ENCODE measurements at places on chromosomes 12 and 14.

GRCh38 chr12:89073027-89073398 is 279.3 kb downstream of the DUSP6 start:
- no peak for DNase-seq

DNA sequence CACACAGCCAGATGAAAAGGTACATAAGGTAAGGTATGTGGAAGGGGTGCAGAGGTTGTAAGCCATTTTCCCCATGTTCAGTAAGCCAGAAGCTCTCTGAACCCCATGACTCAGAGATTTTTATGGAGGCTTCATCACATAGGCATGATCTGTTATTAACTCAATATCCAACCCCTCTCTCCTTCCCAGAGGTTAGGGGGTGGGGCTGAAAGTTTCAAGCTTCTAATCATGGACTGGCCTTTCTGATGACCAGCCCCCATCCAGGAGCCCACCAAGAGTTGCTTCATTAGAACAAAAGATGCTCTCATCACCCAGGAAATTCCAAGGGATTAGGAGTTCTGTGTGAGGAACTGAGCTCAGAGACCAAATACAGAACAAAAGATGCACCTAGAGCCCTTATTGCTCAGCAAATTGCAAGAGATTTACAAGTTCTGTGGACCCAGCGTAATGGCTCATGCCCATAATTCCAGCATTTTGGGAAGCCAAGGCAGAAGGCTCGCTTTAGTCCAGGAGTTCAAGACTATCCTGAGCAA is 103.2 kb upstream of the DAAM1 start:
- no peak for DNase-seq

- DNase-seq: no peak
These were observed 14.9 kb downstream of the SLC38A2 start for GRCh38 chr12:46357438-46358324.

DNA sequence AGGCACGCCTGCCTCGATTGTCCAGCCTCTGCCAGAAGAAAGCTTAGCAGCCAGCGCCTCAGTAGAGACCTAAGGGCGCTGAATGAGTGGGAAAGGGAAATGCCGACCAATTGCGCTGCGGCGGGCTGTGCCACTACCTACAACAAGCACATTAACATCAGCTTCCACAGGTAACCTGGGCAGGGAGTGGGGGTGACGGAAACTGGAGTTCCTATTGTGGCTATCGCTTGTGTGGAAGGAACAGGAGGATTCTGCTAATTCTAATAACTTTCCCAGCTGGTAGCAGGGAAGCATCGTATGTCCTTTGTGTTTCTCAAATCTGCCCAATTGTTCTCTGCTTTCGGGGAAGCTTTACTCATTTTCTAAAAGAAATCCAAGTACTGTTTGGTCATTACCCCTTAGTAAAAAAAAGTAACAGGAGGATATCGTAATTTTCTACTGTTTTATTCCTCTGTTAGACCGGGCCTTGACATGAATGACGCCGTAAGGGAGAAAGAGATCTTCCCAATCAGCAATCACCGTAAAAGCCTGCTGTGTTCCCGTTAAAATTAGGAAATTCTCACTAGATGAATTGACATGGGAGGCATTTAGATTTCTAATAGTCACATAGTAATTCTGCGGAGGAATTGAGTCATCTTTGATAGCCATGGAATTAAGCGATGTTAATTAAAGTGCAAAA is 449 bp downstream of the THAP2 start:
- DNase-seq: no peak

DNA sequence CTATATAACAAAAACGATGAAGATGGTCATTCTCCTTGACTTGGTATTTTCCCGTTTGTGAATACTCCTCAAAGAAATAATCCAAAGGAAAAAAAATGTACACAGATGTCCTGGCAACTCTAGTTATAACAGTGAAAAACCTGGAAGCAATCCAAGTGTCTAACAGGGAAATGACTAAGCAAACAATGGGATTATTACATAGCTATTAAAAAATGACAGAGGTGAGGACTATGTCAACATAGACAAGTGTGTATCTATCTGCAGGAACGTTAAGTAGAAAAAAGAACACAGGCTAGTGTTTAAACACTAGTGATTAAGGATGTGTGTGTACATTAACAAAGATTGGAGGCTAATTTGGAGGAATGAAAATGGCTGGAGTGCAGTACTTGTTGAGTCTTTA is 5.9 kb upstream of the APOLD1 start:
- DNase-seq: no peak

DNA sequence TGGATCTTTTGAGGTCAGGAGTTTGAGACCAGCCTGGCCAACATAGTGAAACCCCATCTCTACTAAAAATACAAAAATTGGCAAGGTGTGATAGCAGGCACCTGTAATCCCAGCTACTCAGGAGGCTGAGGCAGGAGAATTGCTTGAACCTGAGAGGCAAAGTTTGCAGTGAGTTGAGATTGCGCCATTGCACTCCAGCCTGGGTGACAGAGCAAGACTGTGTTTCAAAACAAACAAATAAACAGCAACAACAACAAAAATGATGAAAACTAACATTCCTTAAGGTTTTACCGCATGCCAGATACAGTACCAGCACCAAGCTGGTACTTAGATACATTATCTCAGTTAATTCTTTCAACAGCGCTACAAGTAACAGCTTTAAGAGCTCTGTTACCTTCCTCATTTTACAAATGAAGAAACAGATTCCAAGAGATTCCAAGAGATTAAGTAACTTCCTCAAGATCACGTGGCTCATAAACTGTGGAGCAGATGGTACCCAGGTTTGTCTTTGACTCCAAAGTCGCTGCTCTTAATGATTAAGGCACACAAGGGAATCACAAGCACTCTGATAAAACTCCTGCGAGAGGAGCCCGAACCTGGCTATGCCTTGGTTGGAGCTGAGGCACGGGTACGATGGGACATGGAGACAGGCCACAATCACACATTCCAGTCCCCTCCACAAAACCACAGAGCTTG is 17.7 kb upstream of the PLEK2 start:
- no peak for DNase-seq

DNA sequence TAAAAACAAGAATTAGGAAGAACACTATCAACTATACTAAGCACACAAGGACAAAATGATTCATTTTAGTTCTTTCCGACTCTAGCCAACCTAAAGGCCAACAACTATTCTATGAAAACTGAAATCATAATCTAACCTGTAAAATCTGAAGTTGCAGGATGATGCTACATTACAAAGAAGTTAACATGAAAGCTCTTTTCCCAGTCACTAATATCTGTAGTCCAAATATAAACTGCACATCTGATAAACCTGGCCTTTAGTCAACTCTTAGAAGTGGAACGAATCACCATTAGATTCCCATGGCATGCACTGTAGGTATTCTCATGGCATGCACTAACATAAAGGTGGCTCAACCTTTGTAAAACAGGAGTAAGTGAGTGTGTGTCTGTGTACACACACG is 41.7 kb downstream of the BLTP3B start:
- no peak for DNase-seq

GRCh38 chr14:34935488-34935887 is 47.3 kb upstream of the SRP54 start:
- DNase-seq: no peak

DNA sequence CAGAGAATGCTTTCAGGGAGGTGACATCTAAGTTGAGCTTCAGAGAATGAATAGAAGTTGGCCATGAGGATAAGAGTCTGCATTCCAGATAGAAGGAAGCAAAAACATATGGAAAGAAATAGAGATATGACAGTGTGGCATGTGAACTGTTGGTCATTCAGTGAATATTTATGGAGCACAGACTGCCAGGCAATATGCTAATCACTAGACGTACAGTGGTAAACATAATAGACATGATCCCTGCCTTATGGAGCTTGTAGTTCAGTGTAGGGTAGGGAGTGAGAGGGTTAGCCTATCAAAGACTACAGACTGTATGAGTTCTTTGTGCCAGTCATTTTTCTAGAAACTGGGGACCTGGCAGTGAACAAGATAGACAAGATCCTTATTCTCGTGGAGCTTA is 53.9 kb downstream of the VEZT start:
- no peak for DNase-seq

DNA sequence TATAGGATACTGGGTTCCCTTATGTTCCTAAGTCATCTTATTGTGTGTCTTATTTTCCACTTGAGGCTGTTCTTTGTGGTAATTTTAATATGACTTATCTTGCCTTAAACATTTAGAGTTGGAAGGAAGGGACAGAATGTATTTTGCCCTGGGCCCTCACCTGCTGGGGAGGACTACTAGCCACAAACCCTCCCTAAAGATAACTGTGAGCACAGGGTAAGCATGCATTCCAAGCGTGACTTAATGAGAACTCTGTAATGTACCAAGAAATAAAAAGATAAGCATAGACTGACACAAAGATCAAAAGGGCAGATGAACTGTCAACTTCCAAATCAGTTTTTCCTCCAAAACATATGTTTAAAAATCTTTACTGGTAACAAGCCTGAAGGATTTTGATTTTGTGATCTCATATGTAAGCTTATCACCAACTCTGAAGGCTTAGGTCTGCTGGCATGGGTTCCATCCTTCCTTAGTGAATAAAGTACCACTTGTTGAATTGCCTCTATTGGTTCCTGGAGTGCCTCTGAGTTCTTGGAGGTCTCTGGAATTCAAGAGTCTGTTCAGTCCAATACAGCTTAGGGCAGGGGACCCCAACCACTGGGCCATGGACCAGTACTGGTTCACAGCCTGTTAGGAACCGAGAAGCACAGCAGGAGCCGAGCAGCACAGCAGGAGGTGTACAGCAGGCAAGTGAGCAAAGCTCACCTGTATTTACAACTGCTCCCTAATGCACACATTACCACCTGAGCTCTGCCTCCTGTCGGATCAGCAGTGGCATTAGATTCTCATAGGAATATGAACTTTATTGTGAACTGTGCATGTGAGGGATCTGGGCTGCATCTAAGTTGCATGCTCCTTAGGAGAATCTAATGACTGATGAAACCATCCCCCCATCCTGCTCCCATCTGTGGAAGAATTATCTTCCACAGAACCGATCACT is 29.8 kb upstream of the NFYB start:
- no peak for DNase-seq

DNA sequence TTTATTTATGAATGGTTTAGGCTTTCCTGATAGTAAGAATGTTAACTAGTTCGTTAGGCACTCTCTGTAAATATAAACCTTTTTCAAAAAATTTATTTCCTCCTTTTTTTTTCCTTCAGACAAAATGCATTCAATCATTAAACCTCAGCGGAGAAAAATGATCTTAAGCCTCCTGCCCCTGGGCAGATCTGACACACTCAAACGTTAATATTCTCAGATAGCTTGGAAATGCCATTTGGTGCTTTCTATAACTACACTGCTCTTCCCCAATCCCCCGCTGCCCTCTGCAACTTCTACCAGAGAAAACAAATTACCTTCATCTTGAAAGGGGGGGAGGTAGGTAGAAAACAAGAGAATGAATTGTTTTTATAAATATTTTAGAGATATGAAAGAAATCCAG is 521.2 kb downstream of the MED13L start:
- no peak for DNase-seq

GRCh38 chr12:98895086-98895651 is 250.1 kb downstream of the APAF1 start:
- DNase-seq: no peak

DNA sequence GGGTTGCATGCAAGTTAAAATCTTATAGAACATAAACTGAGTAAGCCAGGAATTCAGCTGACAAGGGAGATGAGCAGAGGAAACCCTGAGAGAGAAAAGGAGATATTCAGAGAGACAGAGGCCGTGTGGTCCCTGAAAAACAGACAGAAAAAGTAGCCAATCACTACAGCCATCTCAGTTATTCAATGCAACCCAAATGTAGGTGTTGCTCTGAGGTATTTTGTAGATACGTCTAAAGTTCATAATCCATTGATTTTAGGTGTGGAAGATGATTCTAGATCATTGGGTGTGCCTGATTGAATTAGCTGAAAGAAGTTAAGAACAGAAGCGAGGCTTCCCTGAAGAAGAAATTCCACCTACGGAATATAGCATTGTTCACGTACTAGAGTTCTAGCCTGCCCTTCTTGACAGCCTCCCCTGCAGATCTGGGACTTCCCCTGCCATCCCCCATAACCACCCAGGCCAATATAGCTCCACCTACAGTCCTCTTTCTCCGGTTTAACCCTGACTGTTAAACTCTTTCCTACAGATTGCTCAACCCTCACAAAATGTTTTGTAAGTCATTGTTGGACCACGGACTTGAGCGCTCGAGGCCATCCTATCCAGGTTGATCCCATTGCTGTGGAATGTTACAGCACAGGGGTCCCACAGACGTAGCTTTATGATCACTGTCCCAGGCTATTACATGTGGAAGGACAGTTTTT is 21.7 kb downstream of the AICDA start:
- no peak for DNase-seq

- no peak for DNase-seq
These were observed 174.6 kb downstream of the STXBP6 start for GRCh38 chr14:24875203-24875838.

Data from activated CD4-positive, alpha-beta T cell treated with anti-CD3 and anti-CD28 coated beads for 48 hours (primary cell).